CD8-positive, alpha-beta memory T cell (primary cell): ENCODE measurements at places on chromosomes 3 and 15.

DNA sequence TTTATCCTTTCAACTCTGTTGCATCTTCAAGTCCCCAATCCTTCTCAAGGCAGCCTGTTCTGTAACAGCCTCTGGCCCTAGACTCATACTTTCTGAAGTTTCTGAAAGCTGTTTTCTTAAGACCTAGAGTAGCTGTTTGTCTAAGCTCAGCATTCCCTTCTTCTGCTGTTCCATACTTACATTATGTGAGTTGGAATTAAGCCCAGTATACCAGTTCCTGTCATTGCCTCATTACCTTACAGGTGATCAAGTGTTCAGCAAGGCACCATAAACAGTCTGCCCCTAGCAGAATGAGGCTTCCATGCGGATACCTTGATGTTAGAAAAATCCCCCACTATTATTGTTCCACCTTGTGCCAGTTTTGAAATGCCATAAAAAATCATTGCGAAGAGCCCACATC lies 180.6 kb downstream of the PLCL2 start:
- DNase-seq: no peak

DNA sequence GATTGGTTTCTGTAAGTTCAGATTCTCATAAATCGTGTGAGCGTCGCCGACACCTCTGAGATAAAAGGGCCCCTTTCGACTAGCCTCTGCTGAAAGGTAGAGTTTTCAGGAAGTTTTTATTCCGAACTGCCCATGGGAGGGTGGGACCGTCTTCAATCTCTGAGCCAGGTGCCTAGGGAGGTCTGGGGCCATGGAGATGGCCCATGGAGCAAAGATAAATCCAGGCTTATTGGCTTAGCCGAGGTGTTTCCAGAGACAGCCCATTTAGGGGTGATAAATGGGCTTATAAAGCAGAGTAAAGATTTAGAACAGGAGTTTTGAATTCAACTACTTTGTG lies 442 bp downstream of the QTRT2 start:
- no peak for DNase-seq

DNA sequence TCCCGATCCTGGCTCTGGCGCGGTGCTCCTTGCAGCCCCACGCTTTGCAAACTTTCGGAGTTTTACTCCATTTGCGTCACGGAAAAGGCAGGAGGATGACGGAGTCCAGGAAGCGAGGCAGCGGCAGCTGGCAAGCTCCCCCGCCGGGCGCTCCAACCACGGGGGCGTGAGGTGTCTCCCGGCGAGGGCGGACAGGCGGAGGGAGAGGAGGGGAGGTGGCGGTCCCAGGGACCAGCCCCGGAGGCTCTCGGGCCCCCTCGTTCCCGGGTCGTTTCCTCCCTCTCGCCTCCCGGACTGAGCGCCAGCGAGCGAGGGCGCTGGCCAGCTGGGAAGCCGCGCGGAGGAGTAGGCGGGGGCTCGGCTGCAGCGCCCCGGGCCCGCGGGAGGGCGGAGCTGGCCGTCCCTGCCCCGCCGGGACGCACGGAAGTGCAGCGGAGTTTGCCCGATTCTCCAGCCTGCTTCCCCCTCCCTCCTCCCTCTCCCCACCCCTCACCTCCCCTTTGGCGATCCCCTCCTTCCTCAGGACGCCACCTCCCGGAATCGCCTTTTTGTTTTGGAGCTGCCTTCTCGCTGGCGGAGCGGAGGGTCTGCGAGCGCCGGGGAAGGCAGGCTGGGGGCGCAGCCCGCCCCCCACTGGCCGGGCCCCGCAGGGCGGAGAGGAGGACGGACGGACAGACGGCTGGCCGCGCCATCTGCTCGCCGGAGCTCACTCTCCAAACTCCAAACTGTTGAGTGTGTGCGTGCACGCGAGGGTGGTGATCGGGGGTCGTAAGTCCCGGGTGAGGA lies at the start of gene SNX33:
Gene SNX33 (plus strand): TSS at position 543 of the 786 bp plus-strand sequence. CDS start 1,191 bp downstream, outside the sequence.
- peak; percentile 45 for DNase-seq

GRCh38 chr3:123876858-123877257 lies 7.3 kb downstream of the MYLK start:
- DNase-seq: no peak

GRCh38 chr3:135491491-135492205 lies 473.9 kb upstream of the PPP2R3A start:
- no peak for DNase-seq

GRCh38 chr3:128362026-128362965 lies 104.4 kb downstream of the DNAJB8 start:
- no peak for DNase-seq

DNA sequence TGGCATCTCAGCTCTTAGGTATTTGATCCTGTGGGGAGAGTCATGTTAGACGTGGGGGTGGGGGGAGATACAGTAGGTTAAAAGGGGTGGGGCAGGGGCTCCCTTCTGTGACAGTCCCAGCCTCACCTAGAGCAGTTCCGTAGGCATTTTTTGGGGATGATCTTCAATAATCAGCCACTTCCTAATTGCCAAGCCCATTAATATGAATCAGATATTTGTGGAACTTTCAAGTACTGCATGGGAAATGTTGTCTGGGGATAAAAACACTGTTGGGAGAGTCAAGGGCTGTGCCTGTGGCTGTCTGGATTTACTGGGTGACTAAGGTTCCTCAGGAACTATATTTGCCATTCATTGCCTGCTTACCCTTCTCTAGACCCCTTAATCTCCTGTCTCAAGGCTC lies 9.5 kb downstream of the C3orf52 start:
- DNase-seq: no peak

- DNase-seq: no peak
Measured at GRCh38 chr15:44058126-44058525, 136.9 kb downstream of the FRMD5 start.

GRCh38 chr3:23640471-23641146 lies 165.1 kb upstream of the UBE2E1 start:
- no peak for DNase-seq

DNA sequence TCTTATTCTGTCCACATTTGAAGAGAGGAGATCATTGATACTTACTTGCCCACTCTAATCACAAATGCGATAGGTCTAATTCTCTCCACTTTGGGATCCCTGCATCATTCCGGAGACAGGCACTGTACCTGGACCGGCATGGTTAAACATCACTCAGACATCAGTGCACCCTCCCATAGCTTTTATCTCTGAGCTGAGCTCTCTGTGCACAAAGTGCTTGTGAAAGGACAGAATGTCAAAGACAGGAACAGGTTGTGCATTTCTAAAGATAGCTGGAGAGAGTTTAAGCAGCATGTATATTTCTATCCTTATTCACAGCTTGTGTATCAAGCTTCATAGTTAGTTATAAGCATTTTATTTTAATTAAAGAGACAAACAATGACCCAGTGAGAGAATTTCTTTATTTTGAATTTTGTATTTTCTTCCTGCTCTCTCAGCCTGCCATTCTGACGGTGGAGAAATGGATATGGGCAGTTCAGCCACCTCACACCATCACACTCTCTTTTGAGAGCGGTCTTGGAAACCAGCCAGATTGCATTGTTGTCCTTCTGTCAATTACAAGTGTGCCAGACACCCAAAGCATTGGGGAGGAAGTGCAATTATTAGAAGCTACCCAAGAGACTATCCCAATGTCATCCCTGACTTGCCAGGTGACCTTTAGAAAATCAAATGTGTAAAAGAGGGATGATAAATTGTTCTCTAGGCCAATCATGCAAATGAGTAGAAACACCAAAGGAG lies 65.2 kb upstream of the CHL1 start:
- DNase-seq: no peak

- DNase-seq: no peak
Measured at GRCh38 chr3:12194209-12194608, 35.5 kb upstream of the TIMP4 start.

- no peak for DNase-seq
Measured at GRCh38 chr3:50355829-50356552, 3.3 kb downstream of the TMEM115 start.

GRCh38 chr15:29123171-29123570 lies 146.5 kb downstream of the NSMCE3 start:
- DNase-seq: no peak

- DNase-seq: no peak
Measured at GRCh38 chr3:25035526-25035925, 392.5 kb upstream of the RARB start.

- DNase-seq: no peak
Measured at GRCh38 chr3:107458871-107459270, 63.9 kb upstream of the BBX start.

DNA sequence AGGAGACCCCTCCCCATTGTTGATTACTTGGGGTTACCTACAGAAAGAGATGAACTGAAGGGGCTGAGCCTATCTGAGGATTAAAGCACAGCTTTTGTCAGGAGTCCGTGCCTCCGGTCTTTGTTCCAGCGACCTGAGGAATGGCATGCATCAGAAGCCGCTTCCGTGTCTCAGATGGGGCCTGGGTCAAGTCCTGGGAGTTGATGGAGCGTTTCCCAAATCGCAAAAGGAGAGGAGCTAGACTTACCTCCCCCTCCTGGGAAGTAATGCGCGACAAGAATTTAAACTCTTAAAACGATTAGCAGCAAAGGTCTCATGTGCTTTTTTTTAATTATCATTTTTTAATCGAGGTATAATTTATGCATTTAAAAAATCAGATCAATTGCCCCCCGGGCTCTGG lies 983 bp upstream of the ALDH1A3 start:
- no peak for DNase-seq

DNA sequence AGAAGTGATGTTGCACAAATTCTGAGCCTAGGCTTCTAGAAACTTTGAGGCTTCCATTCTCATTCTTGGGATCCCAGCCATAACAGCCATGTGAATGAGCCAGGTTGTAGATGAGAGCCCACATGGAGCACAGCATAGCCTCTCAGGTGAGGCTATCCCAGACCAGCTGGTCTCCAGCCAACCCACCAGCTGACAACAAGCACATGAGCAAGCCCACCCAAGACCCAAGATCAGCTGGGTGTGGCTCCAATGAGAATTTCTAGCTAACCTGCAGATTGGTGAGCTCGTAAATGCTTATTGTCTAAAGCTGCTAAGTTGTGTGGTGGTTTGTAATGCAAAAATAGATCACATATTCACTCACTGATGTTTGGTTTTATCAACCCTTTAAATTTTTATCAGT lies 14.4 kb downstream of the KY start:
- no peak for DNase-seq
